ENCODE measurements at places on chromosomes 1 and 21. TPM values are rescaled to one million over a fixed set of nuclear protein-coding genes. Genes with fewer than 3 reads are reported as not detected.

GRCh38 chr21:41731081-41731480 lies 35.8 kb downstream of the RIPK4 start:
- no peak overlapping the region for H3K4me3 ChIP-seq
- no peak for DNase-seq
- no peak overlapping the region for H3K27ac ChIP-seq
- peaks cover 23% of the 10 kb centered on the region for H3K27me3 ChIP-seq
- H3K4me1 ChIP-seq = peaks cover 7% of the 10 kb centered on the region

DNA sequence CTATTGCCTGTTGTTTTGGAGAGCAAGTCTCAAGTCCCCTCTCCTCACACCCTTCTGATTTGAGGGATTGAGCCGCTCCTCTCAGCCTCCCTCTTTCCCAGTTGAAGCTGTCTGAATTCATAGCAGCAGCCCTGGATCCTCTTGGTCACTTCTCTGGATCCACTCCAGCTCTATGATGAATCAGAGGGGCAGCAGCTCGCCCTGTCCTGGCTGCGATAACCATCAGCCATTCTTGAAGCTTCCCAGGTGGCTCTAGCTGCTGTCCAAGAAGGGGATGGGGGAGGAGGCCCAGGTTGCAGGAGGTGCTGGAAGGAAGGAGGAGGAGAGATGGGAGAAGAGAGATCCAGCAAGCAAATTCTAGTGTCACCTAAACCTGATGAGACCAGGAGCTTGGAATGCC lies 31.3 kb downstream of the WNT4 start:
- no peak overlapping the region for H3K4me3 ChIP-seq
- no peak overlapping the region for H3K27ac ChIP-seq
- H3K27me3 ChIP-seq = no peaks in the 10 kb centered on the region
- peaks cover 6% of the 10 kb centered on the region for H3K36me3 ChIP-seq
- peaks cover 42% of the 10 kb centered on the region for H3K4me1 ChIP-seq

GRCh38 chr1:6948861-6949260 lies 163.6 kb downstream of the CAMTA1 start:
- no peaks in the 10 kb centered on the region for H3K27me3 ChIP-seq
- H3K36me3 ChIP-seq = no peaks in the 10 kb centered on the region
- H3K4me3 ChIP-seq = no peak overlapping the region
- H3K4me1 ChIP-seq = no peaks in the 10 kb centered on the region
- no peak overlapping the region for H3K27ac ChIP-seq

- H3K4me1 ChIP-seq = no peaks in the 10 kb centered on the region
- no peaks in the 10 kb centered on the region for H3K27me3 ChIP-seq
- H3K4me3 ChIP-seq = no peak overlapping the region
- no peak overlapping the region for H3K27ac ChIP-seq
- no peaks in the 10 kb centered on the region for H3K36me3 ChIP-seq
These were observed 18.5 kb upstream of the MTARC1 start for GRCh38 chr1:220768126-220768601.

DNA sequence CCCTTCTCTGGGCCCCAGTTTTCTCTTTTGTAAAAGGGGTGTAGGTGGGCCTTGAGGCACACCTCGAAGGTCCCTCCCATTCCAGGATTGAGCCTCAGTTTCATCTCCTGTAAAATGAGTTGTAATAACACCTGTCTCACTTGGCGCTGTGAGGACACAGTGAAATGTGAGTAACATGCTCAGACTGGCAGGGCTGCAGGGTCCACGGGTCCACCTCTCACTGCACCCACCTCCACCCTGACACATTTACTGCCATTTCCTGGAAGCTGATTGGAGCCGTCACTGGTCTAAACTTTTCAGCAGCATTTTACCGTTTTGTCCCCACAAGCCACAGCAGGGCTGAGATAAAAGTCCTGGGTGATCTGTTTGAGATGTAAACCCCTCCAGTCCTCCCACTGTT lies 398.0 kb downstream of the PTPRU start:
- H3K36me3 ChIP-seq = no peaks in the 10 kb centered on the region
- DNase-seq = no peak
- no peaks in the 10 kb centered on the region for H3K27me3 ChIP-seq
- H3K4me1 ChIP-seq = no peaks in the 10 kb centered on the region
- no peak overlapping the region for H3K27ac ChIP-seq
- H3K4me3 ChIP-seq = no peak overlapping the region

DNA sequence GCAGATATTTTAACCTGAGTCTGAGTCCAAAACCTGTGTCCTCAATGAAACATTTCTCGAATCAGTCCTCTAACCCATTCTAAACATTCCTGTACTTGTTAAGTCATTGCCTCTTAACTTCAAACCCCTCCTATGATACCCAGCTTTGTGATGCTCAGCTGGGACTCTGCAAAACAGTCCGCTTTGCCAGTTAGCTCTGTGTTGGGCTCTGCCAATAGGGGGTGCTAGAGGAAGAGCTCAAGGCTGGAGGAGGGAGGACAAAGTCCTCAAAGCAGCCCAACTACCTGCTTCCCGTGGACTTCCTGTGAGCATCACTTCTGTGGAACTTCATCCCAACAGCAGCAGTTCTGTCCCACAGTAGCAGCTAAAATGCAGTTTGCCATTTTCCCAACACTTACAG lies 38.1 kb upstream of the SYT14 start:
- no peak for DNase-seq
- no peak overlapping the region for H3K27ac ChIP-seq
- no peaks in the 10 kb centered on the region for H3K4me1 ChIP-seq
- no peaks in the 10 kb centered on the region for H3K36me3 ChIP-seq

DNA sequence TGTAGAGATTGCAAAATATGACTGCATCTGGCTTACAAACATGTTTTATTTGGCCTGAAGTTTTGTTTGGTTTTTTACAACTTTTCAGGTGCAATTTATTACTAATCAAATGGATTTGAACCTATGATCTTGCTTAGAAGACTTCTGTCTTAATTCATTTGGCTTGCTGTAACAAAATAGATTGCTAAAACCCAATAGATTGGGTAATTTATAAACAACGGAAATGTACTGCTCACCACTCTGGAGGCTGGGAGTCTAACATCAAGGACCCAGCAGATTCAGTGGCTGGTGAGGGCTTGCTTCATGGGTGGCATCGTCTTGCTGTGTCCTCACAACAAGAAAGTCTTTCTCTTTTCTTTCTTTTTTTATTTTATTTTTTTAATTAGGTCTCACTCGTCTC lies 72.9 kb downstream of the LBR start:
- no peaks in the 10 kb centered on the region for H3K27me3 ChIP-seq
- H3K36me3 ChIP-seq = no peaks in the 10 kb centered on the region
- no peak overlapping the region for H3K4me3 ChIP-seq
- H3K4me1 ChIP-seq = no peaks in the 10 kb centered on the region
- no peak for DNase-seq
- H3K27ac ChIP-seq = no peak overlapping the region

DNA sequence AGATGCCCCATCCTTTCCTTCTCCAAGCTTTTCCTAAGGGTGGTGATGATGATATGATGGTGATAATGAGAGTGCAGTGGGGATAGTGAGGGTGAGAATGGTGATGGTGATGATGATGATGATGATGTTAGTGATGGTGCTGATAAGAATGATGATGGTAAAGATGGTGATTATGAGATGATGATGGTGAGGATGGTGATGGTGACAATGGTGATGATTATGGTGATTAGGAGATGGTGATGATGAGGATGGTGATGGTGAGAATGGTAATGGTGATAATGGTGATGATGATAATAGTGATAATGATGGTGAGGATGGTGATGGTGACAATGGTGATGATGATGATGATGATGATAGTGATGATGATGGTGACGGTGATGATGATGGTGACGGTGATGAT lies 4.0 kb downstream of the BSND start:
- DNase-seq = no peak
- peaks cover 24% of the 10 kb centered on the region for H3K27me3 ChIP-seq
- H3K4me1 ChIP-seq = peaks cover 2% of the 10 kb centered on the region
- no peak overlapping the region for H3K27ac ChIP-seq
- no peak overlapping the region for H3K4me3 ChIP-seq

DNA sequence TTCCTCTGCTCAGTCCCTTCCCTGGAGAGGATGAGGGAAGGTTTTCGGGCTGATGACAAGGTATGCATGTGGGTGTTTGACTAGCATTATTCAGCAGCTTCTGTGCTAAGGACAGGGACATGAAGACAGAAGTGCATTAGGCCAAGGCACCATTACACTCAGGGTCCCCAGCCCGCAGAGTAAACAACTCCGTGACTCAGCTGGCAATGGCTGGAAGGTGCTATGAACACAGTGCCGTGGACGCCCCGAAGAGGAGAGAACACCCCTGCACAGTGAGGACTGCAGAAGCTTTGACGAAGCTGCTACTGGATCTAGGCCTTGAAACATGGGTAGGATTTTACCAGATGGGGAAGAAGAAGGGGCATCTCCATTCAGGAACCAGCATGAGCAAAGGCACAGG lies 13.7 kb upstream of the EPS8L3 start:
- H3K36me3 ChIP-seq = no peaks in the 10 kb centered on the region
- H3K27ac ChIP-seq = peak overlapping the region; percentile 86
- peaks cover 16% of the 10 kb centered on the region for H3K4me1 ChIP-seq
- H3K4me3 ChIP-seq = no peak overlapping the region
- DNase-seq = no peak

GRCh38 chr1:228146417-228147150 lies 3.1 kb upstream of the GJC2 start:
- peaks cover 5% of the 10 kb centered on the region for H3K4me1 ChIP-seq
- H3K36me3 ChIP-seq = no peaks in the 10 kb centered on the region
- no peak for DNase-seq

DNA sequence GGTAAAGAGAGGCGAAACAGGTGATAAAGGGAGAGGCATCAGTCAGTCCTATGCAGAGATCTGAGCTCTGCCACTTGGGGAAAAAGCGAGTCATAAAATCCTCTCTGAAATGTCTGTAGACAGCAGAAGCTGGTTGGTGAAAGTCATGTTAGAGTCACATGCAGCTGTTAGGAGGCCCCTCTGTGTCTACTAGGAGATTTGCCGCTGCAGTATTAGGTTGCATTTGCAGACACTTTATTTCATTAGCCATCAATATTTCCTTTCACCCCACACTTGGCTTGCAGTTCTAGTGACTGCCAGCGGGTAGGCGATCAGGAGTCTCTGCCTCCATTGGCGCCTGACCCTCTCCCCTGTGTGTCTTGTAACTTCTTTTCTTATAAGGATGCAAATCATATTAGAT lies 16.2 kb downstream of the ATP1A4 start:
- H3K36me3 ChIP-seq = no peaks in the 10 kb centered on the region
- H3K27me3 ChIP-seq = no peaks in the 10 kb centered on the region
- H3K4me3 ChIP-seq = peak overlapping the region; percentile 16
- no peak for DNase-seq

DNA sequence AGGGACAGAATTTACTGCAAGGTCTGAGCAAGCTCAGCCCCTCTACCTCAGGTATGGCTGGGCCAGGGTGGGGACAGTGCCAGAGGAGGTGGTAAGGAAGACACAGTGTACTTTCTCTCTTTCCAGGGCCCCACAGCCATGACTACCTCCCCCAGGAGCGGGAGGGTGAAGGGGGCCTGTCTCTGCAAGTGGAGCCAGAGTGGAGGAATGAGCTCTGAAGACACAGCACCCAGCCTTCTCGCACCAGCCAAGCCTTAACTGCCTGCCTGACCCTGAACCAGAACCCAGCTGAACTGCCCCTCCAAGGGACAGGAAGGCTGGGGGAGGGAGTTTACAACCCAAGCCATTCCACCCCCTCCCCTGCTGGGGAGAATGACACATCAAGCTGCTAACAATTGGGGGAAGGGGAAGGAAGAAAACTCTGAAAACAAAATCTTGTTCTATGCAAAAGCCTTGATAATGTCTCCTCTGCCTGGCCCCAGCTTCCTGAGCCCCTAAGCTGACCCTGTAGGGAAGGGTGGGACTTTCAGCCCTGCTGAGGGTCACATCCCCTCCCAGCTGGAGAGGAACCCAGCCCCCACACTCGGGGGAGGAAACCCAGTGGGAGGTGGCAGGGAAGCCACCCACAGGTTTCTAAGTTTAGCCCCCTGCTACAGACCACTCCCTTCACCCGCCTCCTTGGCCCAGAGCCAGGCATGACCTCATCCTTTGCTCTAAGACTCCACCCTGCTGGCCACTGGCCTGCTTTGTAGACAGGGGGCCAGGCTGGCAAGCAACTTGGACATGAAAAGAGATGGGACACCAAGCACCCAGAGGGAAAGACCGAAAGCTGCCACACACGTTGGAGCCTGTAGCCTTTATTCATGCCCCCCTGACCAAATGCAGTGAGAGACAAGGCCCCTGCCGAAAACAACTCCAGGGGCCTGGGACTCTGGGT lies 6.4 kb downstream of the RHOC start:
- H3K4me3 ChIP-seq = peak overlapping the region; percentile 80
- peaks cover 7% of the 10 kb centered on the region for H3K36me3 ChIP-seq
- peaks cover 59% of the 10 kb centered on the region for H3K4me1 ChIP-seq
- peak; percentile 62 for DNase-seq
- H3K27me3 ChIP-seq = peaks cover 6% of the 10 kb centered on the region

DNA sequence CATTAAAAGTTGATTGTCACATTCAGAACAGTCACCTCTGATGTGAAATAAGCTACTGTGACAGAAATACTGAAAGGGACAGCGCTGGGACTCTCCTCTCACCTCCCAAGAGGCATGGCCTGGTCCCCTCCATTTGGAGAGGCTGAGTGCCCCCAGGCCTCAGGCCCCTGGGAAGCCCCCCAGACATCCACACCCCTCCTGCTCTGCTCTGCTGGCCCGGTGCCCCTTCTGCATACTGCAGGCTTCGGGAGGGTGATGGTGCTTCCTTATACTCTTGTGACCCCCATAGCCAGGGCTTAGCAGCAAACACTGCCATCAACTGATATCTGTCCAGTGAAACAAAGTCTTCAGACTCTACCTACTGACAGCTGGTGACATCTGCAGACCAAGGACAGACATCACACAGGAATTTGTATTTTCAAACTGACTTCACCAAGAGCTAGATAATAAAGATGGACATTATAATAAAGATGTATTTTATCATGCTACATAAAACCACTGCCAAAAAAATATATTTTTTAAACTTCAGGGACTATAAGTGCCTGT lies 36.9 kb downstream of the C2CD2 start:
- H3K36me3 ChIP-seq = peaks cover 4% of the 10 kb centered on the region
- no peak for DNase-seq
- no peaks in the 10 kb centered on the region for H3K4me1 ChIP-seq
- H3K4me3 ChIP-seq = no peak overlapping the region
- no peaks in the 10 kb centered on the region for H3K27me3 ChIP-seq
- no peak overlapping the region for H3K27ac ChIP-seq

GRCh38 chr1:15610167-15610566 lies 7.1 kb upstream of the DDI2 start:
- no peaks in the 10 kb centered on the region for H3K36me3 ChIP-seq
- H3K4me1 ChIP-seq = no peaks in the 10 kb centered on the region
- H3K4me3 ChIP-seq = no peak overlapping the region
- no peak for DNase-seq

DNA sequence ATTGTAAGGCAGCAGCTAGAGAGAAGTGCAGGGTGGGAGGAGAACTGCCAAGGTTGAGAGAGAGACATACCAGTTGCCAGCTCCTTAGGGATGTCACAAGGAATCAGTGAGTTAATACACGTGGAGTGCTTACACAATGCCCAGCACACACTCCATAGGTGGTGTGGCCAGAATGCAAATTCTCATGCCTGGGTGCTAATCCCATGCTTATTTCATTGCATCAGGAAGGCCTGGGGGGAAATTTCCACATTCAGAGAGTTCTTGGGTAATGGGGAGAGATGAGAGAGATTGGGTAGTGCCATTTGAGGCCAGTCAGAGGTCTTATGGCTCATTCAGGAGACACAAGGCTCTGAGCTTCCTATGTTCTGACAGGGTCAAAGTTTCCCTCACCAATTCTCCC lies 38.7 kb downstream of the GJA5 start:
- no peaks in the 10 kb centered on the region for H3K36me3 ChIP-seq
- H3K4me3 ChIP-seq = no peak overlapping the region
- H3K27ac ChIP-seq = no peak overlapping the region
- DNase-seq = no peak

The ADARB1 gene
- total RNA-seq = 21.0 TPM

The IRF6 gene
- not detected for total RNA-seq

The S100A8 gene
- not detected for total RNA-seq

The LRRIQ3 gene
- total RNA-seq = 0.35 TPM

The LCE3D gene
- not detected for total RNA-seq

The S100A7A gene
- not detected for total RNA-seq

The PBX1 gene
- 71.7 TPM for total RNA-seq

The RGS13 gene
- total RNA-seq = not detected

The IL19 gene
- total RNA-seq = not detected
